Activated T-cell treated with anti-CD3 and anti-CD28 coated beads for 24 hours (primary cell): ENCODE measurements at places on chromosomes 7 and 10.

DNA sequence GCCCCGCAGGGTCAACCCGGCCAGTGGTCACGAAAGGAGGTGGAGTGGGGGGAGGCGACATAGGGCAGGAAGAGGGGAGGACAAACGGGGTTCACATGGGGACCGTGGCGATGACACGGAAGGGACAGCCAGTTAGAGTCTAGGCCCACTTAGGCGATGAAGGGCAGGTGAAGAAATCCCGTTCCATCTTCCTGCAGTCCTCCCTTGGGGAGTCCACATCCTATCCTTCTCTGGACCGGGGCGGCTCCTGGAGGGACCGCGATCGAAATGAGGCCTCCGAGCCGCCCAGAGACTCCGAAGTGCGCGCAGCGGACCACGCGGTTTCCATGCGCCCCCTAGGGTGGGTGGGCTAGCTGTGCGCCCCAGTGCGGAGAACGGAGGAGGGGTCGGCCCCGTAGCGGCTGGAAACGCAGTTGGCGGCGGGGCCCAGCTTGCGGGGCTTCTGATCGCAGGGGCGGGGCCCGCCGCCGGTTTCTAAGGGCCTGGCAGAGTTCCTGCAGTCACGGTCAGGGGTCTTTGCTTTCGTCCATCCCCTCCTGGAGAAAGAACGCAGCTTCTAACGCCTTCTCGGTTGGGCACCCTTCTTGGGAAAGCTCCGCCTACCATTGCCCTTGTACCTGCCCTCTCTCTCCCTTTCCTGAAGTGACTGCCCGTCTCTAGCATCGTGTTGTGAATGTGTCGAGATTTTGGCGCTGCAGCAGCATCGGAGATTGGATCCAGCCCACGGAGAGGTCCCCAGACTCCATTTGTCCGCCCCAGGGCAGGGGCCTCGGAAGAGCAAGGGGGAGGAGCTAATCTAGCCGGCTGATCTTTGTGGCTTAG is 17.9 kb upstream of the TMEM225B start:
- peak; percentile 26 for DNase-seq

GRCh38 chr7:150975536-150976319 is 2.4 kb downstream of the KCNH2 start:
- DNase-seq: no peak

DNA sequence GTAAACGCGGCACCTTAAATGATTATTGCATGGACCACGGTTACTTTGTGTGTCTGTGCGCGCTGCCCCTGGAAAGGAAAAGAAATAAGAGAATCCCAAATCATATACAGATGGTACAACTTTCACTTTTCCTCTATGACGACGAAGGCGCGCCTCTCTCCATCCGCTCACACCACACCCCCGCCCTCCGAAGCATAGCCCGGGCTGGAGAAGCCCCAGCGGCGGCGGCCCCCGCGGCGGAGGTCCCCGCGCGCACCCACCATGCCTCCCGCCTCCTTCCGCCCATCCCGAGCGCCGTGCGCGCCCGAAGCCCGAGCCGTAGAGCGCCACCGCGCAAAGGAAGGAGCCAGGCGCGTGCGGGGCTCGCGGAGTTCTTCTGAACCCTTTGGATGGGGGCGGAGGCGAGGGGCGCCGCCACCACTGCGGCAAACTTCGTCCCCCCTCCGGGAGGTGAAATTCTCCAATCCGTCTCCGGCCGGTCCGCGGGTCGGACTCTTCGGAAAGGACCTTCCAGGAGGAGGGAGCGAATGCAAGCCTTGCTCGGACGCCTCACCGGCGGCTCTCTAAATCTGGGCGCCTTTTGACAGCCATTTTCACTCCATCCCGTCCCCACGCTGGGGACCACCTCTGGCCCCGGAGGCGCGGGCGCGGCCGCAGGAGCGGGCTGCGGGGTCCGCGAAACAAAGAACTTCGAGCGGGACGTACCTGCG is 588 bp downstream of the GLI3 start:
- DNase-seq: no peak

DNA sequence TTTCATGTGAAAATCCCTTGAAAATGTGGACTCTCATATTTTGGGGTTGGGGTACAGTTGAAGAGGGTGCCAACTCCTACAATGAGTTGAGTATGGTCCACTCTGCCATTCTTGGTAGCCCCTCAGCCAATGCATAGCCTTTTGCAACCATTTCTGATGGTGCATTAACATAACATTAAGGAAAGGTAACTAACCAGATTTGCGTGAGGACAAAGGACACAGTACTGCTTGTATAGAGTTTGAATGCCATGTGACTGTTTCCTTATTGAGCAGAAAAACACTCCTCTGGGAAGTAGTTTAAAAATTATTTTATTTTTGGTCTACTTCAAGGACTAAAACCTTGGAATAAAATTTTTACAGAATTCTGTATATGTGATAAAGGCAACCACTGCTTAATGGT is 107.9 kb downstream of the HIBADH start:
- no peak for DNase-seq

DNA sequence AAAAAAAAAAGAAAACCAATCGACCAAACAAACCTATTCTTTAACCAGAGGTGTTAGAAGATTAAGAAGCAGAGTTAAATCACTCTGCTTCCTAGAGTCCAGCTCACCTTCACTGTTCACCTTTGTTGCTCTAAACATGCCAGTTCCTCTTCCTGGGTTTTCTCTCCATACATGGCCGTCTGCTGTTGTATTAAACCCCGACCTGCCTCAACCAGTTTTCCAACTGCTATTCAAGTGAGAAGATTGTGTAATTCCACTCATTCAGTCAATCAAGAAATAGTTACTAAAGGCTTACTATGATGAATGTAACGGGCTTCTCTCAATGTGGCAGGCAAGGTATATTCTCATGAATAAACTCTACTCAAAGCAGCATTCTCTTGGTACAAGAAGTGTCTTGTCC is 8.8 kb downstream of the AASS start:
- no peak for DNase-seq

DNA sequence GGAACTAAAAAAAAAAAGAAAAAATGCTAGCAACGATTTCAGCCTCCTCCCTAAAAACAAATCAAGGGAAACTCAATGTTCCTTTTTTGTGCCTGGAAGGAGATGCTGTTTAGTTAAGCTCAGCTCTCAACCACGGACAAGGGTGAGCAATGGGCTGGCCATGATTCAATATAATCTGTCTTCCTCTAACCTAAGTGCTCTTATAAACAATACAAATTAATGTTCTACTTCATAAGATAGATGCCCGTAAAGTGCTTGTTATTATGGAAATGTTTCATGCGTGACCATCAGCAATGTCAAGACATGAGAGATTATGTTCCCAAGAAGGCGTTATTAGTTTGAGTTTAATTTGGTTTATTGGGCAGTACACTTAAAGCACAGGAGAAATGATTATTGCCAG is 320.3 kb downstream of the SFMBT2 start:
- DNase-seq: no peak

DNA sequence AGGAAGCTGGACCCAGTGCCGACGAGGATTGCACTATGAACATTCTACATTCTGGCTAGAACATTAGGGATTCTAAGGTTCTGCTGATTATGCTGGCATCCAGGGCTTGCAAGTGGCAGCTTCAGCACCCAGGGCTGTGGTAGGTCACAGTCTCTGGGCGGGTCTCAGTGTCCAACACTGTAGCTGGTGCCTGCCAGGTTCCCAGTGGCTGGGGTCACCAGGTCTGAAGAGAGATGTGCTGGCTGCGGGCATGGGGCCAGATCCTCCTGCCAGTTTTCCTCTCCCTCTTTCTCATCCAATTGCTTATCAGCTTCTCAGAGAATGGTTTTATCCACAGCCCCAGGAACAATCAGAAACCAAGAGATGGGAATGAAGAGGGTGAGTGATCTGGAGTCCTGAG is at the start of gene PTTG1IP2:
TSS of gene PTTG1IP2 (plus strand) at position 86 of the 400 bp plus-strand sequence. CDS start at position 234, 148 bp downstream.
- no peak for DNase-seq
